Activated CD8-positive, alpha-beta memory T cell treated with anti-CD3 and anti-CD28 coated beads for 24 hours (primary cell): ENCODE measurements at places on chromosomes 6 and 20.

- DNase-seq = no peak
Observed at GRCh38 chr6:79627422-79627821, 3.7 kb upstream of the SH3BGRL2 start.

GRCh38 chr20:24984961-24985640, 7.5 kb downstream of the APMAP start:
- DNase-seq = peak; percentile 15

GRCh38 chr20:11687546-11688292, 230.0 kb upstream of the BTBD3 start:
- DNase-seq = no peak

GRCh38 chr6:75167851-75168250, 38.0 kb downstream of the COL12A1 start:
- no peak for DNase-seq

DNA sequence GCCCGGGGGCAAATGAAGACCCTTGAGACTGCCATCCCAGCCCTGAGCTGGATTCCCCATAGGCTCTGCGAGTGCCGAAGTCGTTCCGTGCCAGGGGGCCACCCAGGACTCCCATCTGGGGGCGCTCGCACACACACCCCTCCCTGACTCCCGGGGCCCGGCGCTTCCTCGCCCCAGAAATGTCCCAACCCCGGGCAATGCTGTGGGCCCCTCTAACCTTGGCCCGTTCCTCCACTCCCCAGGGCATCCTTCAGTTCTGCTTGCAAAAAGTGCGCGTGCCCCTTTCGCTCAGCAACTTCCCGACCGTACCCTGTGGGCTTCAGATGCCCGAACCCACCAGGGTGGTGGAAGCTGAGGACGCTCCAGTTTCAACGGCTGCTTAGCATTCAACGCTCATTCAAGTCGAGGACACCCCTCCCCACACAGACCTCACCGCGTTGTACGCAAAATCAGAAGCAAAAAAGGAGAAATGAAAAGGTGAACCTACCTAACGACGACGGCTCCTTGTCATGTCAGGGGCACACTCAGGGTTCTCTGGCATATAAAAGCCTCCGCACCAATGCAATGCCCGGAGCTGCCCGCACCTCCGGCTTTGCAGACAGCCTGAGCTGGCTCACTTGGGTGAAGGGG, 25.3 kb downstream of the RIPOR2 start:
- DNase-seq = peak; percentile 84

DNA sequence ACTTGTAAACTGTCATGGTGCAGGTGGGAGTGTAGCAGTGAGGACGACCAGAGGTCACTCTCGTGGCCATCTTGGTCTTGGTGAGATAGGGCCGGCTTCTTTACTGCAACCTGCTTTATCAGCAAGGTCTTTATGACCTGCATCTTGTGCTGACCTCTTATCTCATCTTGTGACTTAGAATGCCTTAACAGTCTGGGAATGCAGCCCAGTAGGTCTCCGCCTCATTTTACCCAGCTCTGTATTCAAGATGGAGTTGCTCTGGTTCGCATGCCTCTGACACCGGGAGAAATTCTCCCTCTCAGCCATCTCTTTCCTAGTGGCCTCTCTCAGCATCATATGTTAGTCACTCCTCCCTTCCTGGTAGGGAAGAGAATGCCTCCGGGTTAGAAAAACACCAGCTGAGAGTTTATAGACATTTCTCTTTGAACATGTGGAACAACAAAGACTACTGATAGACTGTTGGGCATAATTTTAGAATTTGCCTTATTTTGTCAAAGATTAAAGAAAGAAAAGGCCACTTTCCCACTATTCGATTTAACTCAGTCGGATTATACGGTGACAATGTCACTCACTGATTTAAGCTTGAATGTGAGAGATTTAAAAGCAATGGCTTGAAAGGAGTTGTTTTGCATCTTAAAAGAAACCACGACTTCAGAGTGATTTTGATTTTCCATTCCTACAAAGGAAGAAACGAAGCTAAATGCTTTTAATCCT, 67.9 kb upstream of the SNX9 start:
- no peak for DNase-seq

DNA sequence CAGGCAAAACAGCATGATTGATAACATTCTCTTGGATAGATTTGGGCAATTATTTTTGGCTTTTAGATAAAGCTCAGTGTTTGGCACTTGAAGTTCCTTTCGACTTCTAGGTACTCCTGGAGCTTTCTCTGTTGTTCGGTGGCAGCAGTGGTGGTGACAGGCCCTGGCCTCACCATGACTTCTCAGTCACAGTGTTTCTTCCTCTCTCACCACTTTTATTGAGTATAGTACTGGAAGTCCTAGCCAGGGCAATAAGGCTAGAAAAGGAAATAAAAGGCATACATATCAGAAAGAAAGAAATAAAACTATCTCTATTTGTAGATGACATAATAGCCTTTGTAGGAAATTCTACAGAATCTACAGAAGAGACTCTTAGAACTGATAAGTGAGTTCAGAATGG, 101.2 kb upstream of the SIRPG start:
- DNase-seq = no peak

GRCh38 chr6:107416145-107416544, 43.2 kb downstream of the PDSS2 start:
- no peak for DNase-seq

GRCh38 chr6:43076464-43077332, 584 bp downstream of the PTK7 start:
- DNase-seq = peak; percentile 62

GRCh38 chr6:48135323-48136084, 24.5 kb upstream of the PTCHD4 start:
- DNase-seq = no peak

DNA sequence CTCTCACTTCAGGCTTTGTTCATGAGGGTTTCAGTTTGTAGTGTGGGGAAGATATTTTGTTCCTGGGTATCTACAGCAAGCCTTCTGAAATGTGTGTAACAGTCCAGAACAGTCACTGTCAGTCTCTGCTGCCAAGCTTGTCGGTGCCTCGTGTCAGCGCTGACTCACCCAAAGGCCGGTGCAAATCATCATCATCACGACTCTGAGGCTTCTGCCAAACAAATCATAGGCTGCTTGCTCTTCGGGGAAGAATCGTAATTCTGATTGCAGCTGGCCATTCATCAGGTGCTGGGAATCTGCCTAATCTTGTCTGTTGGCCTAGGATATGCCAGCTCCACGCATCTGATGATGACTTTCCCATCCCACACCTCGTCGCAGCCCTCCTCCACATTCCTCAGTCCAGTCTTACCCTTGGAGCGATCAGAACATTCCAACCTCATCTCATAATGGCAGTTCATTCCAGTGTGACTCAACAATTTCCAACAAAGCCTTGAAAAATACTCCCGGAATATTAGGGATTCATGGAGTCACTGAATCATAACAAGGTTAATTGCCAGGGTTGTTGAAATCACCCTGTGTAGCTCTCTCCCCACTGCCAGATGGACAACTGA, 40.9 kb downstream of the ALDH8A1 start:
- no peak for DNase-seq

DNA sequence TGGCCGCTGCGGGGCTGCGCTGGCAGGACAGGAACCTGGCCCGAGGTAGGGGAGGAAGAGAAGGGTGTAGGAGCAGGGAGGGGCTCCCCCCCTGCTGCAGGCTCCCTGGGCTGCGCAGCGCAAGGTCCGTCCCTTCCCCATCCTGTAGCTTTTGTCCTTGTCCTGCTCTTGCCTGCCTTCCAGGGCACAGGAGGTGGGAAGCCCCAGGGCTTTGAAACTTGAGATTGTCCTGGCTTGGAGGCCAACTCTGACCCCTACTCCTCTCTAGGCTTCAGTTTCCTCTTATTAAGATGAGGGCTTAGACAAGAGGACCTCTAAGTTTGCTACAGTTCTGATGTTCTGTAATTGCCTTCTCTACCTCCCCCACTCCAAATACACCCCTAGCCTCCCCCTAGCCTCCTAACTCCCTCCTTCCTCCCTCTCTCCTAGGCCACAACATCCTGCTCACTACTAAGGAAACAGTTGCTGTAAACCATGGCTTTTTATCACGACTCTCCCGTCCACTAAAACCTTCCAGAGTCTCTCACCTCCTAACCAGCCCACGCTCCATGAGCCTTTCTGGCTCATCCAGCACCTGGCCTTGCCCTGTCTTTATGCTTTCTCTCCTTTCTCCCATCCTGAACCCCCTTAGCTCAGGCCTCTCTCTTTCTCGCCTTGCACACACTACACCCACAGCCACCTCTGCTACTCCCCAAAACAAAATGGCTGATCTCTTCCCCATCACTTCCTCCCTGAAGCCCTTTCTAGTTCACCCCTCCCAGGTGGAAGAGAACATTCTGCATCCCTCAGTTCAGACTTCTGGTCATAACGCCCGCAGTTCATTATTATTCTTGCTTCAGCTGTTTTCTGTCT, 10.2 kb downstream of the UNC5CL start:
- DNase-seq = no peak

- DNase-seq = no peak
Observed at GRCh38 chr6:119495230-119495683, 145.7 kb upstream of the MAN1A1 start.

GRCh38 chr20:47370850-47371782, 14.6 kb upstream of the ZMYND8 start:
- DNase-seq = no peak

DNA sequence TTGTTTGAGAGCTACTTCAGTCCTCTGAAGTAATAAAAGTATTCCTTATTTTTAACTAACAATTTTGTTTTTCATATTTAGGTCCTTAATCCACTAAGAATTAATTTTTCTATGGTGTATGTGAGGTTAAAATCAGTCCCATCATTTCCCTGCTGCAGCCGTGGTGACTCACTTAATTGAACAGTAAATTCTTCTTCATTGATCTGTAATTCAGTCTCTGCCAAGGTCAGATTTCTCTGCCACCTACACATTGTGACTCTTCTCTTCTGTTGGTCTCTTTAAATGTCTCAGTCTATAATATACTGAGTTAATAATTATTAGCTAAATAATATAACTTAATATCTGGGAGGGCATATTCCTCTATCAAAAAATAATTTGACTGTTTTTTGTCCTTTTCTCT, 262.3 kb downstream of the UTRN start:
- DNase-seq = no peak

GRCh38 chr6:106729841-106730240, 100.5 kb downstream of the QRSL1 start:
- no peak for DNase-seq

GRCh38 chr20:9551808-9552550, 37.6 kb downstream of the LAMP5 start:
- DNase-seq = no peak

DNA sequence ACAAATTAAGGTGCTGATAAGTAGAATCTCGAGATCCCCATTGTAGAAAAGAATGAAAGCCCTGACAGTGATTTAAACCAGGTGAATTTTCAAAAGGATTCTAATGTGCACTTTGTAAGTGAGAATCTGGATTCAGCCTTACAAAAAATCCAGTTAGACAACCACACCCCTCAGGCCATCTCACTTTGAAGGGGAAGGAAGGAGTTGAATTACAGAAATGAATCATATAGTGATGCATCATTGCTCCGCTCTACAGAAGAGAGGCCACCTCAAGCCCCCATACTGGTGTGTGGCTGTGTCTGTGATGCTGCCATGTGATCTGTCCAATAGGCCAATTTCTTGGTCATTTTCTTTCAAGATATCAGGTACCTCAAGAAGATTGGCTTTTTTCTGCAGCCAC, 85.5 kb upstream of the NT5E start:
- no peak for DNase-seq

- DNase-seq = no peak
Observed at GRCh38 chr6:163416557-163417253, 2.2 kb downstream of the QKI start.

DNA sequence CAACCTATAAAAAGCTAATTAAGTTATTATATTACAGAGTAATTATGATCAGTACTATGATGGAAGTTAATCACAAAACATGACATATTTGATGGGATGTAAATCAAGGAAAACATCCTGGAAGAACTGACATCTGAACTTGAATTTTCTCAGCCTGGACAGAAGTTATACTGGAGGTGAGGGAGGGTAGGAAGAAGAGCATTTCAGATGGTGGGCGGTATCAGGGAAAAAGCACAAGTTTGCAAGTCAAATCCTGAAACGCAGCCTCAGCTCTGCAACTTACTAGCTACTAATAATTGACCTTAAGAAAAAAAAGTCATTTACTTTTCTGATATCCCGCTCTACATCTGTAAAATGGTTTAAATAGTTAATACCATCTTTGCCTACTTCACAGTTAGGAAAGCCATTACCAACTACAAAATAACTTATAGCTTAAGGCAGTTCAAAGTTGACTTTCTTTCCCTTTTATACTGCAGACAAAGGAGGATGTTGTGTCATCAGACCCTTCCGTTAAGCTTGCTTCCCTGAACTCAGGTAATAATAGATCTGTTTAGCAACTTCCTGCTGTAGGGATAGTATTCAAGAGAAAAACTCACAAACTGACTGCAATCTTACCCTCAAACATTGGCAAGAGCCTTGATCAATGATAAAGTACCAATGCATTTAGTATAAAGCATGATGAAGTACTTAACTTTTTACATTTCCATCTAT, 21.0 kb downstream of the NOL7 start:
- no peak for DNase-seq

DNA sequence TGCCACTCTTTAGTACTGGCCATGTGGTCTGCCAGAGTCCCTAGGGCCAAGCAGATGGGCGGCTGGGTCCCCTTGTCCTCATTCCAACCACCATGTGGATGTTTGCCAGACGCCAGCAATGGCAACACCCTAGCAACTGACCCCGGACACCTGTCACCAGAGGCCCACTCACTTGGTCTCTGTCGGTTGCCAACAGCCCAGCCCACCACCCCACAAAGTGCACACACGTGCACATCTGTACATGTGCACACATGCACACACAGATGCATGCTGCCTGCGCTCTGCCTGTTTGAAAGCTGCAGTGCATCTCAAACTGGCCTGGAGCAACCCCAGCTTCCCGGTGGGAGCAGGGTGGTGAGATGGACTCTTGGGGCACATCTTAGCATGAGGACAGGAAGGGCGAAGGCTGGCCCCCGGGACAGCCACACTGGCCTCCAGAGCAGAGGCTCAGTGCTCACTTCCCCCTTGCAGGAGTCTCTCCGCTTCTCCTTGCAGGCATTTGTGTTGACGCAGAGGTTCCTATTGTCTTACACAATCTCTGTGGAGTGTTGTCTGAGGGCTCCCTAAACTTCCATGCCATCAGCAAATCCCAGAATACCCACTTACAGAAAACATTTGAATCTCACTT, 54.0 kb downstream of the PSMG4 start:
- no peak for DNase-seq

GRCh38 chr6:116764629-116764960, 924 bp downstream of the FAM162B start:
- DNase-seq = no peak

GRCh38 chr6:125299257-125299656, 2.5 kb downstream of the HDDC2 start:
- DNase-seq = no peak

- DNase-seq = no peak
Observed at GRCh38 chr6:64330694-64331307, 695.2 kb downstream of the PHF3 start.
